Left ventricle myocardium superior (tissue), 1 donor: ENCODE measurements at places on chromosomes 12 and 14. TPM values are rescaled to one million over a fixed set of nuclear protein-coding genes. Genes with fewer than 3 reads are reported as not detected.

The TMPRSS12 gene
- total RNA-seq, result not detected

The MYRFL gene
- total RNA-seq, result not detected

The TCL1B gene
- total RNA-seq, result not detected

The BDKRB1 gene
- not detected for total RNA-seq

DNA sequence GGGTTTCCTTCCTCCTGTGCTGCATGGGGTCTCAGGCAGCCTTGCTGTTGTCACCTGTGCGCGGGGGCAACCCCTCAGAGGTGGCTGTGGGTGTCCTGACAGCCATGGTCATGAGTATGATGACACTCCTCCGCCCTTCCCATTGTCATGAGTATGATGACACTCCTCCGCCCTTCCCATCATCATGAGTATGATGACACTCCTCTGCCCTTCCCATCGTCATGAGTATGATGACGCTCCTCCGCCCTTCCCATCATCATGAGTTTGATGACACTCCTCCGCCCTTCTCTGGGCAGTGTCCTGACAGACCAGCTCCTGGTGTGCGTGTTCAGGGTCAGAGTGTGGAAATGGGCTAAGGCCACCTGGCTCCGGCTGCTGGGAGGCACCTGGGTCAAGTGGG, 40.0 kb downstream of the FBRSL1 start:
- no peak for DNase-seq

DNA sequence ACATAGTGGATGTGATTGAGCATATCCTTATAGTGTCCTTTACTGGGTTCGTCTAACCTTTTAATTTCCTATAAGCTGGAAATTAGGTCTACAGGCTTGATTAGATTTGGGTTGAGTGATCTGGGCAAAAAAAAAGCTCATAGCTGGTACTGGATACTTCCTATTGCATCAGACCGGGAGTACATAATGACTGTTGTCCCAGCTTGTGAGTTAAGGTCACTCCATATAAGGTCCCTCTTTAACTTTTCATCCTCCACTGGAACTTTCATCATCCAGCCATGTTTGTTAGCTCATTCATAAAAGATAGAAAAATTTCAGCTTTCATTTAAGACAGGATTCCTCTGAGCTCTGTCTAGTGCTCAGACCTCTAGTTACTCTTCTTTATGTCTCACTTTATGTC, 80.8 kb downstream of the C14orf132 start:
- no peak for DNase-seq

- no peak for DNase-seq
Measured at GRCh38 chr14:102610968-102611811, 18.7 kb downstream of the RCOR1 start.

- DNase-seq, result no peak
Measured at GRCh38 chr12:108670066-108670631, 36.5 kb upstream of the SELPLG start.

GRCh38 chr12:122681814-122682213, 21.3 kb downstream of the HCAR2 start:
- no peak for DNase-seq

GRCh38 chr12:53586745-53587144, 39.4 kb downstream of the ATF7 start:
- no peak for DNase-seq

DNA sequence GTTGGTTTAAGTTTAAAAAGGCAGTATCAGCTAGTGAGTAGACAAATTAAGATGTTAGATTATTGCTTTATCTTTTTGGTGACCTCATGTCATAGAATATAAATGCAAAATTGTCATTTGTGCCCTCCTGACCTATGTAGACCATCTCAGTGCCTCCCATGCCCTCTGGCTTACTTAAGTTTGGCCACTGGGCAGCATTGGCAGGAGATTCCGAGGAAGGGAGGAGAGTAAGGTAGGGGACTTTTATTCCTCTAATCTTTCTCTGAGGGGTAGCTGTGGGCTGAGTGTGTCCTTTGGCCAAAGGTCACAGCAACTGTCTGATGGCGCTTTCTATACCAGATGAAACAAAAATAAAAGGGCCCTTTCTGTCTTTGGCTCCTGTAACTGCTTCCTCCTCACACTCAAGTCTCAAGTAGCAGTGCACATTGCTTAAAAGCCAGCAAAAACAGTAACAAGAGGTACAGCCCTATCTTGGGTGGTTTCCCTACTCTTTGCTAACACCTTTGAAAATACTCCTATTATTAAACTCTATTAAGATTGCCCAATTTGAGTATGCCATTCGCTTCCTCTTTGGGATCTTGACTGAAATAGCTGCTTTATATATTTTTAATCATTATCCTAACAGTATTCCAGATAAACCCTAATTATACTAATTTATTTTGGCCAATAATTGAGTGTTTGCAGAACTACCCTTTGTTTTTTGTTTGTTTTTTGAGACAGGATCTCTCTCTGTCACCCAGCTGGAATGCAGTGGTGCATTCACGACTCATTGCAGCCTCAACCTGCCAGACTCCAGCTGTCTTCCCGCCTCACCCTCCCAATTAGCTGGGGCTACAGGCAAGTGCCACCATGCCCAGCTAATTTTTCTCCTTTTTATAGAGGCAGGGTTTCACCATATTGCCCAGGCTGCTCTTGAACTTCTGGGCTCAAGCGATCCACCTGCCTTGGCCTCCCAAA, 56.5 kb upstream of the KCNH3 start:
- no peak for DNase-seq
